ENCODE measurements at places on chromosomes 16 and 17.

DNA sequence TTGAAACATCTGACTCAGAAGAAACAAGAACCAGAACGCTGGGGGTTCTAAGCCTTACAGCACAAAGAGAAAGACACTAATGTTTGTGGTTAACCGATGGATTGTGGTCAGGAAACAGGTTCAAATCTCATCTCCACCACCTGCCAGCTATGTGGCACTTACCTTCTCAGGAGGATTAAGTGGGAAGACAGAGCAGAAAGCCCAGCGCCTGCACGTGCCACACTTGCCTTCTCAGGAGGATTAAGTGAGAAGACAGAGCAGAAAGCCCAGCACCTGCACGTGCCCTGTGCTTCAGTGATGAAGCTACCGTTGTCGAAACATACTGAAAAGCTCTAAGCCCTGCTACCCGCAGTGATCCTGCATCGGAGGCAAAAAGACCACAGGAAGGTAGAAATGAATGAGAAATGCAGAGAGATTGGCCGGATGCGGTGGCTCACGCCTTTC, 90.6 kb downstream of the NXN start:
- DNase-seq = no peak

DNA sequence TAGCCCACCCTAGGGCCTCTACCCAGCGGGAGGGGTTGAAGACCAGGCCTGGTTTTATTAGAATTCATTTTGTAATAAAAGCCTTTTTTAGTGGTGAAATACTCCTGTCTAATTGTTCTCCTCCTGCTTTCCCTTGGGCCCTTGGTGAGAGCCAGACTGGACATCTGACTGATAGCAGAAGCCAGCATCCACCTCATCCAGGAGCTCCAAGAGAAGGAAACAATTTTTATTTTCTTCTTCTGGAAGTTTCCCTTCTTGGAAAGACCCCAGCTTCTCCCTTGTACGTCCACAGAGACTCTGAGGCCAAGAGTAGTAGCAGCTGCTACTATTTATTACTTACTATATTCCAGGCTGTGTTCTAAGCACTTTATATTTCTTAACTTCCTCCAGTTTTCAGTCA, 4.0 kb upstream of the PHKG2 start:
- no peak for DNase-seq

- no peak for DNase-seq
Observed at GRCh38 chr16:8697965-8698364, 23.5 kb downstream of the ABAT start.

DNA sequence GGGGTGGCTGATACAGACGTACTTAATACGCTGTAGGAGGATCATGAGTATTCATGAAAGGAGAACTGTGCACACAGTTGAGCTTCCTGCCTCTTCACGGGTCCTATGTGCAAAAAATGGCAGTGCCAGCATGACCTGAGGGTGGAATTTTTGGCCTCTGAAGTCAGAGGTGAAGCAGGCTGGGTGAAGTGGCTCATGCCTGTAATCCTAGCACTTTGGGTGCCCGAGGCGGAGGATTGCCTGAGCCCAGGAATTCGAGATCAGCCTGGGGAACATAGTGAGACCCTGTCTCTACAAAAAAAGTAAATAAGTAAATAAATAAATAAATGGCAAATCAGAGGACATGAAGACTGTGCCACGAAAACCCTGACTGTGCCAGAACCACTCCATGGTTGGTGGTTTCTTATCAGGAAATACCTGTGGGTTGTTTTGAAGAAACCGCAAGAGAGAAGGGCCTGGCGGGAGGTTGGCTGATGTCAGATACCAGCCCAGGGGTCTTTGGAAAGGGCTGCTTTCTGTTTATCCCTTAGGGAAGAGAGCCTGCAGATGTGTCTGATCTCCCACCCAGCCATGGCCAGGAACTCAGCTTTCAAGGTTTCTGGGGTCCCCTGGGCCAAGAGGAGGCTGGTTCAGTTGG, 3.4 kb downstream of the ASPSCR1 start:
- no peak for DNase-seq

DNA sequence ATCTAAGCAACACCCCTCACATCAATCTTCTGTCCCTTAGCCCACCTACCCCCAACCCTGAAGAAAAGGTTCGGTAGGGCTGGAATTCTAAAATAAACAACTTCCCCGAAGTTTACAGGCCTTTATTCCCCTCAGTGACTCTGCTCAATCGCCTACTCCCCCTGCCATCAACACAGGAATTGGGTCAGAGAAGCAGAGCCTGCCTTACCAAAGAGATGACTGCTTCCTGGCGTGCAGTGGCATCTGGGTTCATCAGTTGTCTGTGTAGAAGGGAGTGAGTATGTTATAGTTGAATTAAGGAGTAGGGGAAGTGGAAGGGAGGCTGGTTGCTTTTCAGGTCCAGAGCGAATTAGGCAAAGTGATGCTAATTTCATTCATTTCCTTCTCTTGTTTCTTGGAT, 12.7 kb downstream of the HEATR9 start:
- no peak for DNase-seq

DNA sequence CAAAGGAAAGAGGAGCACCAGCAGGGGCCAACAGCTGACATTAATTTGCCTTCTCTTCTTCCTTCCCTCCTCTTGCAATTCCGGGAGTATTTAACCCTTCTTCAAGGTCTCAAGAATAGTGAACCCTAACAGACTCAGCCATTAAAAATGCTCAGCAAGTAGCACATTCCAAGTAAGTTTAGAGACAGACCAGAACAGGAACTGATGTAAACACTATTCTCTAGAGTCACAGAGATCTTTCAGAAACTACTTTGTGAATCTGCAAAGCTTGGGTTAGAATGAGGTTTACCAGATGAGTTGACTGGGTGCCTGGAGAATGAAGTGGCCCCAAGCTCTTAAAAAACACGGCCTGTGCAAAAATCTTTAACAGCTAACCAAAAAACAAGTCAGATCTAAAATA, 50.9 kb downstream of the TEX2 start:
- DNase-seq = no peak

DNA sequence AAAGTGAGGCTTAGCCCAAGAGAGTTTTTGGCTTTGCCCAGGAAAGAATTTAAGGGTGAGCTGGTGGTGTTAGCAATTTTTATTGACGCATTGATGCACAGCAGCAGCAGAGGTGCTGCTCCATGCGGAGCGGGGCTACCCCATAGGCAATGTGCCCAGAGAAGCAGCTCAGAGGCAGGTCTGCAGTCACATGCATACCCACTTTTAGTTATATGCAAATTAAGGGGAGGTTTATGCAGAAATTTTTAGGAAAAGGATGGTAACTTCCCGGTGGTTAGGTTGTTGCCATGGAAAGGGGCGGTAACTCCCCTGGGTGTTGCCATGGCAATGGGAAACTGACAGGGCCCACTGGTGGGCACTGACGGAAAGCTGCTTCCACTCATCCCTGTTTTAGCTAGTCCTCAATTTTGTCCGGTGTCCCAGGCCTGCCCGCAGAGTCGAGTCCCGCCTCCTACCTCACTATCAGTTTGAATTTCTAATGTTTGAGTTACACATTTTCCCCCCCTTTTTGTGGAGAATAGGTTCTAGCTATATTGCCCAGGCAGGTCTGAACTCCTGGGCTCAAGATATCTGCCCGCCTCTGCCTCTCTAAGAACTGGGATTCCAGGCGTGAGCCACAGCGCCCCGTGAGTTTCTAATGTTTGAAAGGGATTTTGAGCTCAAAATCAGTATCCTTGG, 10.4 kb upstream of the GJD3 start:
- no peak for DNase-seq

DNA sequence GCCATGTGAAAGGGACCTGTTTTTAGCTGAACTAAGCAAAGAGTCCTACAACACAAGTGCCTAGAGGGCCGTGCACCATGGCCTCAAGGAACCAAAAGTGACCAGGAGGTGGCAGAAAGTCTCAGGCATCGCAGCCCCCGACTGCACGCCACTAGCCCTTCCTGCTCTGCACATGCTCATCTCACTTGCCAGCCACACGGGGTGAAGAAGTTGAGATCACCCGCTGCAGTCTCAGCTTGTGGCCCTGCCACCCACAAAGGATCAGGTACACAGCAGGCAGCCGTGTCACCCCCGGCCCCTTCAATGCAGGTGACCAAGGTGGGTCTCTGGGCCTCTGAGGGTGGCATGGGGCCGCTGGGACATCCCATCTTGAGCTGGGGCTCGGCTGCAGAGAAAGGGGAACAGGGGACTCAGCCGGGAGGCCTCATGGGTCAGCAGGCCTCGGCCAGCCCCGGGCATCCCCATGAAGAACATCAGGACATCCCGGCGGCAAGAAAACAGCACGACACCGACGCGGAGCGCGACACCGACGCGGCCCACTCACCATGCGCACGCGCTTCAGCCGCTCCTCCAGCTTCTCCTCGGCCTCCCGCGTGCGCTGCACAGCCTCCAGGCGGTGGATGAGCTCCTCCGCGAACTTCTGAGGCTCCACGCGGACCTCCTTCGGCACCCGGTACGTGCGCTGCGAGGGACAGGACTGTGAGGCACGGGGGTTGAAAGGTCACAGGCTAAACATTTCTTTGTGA, 21.0 kb downstream of the PDIA2 start:
- no peak for DNase-seq

- DNase-seq = no peak
Observed at GRCh38 chr16:27852681-27853080, 210.8 kb downstream of the GSG1L start.

- DNase-seq = no peak
Observed at GRCh38 chr17:19368229-19368628, 5.7 kb upstream of the B9D1 start.

Measured in left renal cortex interstitium (tissue), 4 donors.